ENCODE measurements at places on chromosomes 3 and 15.

DNA sequence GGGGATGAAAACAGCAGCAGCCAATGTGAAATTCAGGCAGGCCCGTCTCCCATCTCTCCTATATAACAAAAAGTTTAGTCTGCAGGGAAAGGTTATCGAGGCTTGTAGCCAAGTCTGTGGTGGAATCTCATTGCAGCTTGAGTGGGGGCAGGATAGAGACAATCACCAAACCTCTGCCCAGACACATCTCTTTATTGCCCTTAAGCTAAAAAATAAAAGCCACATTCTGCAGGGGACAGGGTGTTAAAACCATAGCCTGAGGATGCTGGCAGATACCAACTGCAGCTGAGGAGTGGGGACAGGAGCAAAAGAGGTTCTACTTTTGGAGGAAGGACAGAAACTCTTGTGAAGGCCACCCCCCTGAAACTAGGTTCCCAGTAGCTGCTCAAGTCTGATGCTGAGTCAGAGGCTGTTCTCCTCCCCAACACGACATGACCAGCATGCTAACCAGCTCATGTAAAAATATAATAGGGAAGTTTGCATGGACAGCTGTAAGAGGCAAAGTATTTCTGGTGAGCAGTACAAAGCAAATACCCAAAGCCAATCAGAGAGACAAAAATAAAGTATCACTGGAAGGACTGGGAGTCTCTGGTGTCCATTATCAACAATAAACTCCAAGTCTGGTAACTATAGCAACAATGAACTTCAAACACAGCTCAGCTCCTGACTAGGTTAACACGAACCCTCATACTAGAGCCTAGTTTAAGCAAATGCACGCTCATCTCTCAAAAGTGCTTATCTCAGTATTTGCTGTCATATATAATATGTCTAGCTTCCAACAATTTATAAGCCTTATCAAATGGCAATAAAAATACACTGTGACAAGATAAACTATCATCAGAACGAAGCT lies 362.2 kb upstream of the SLCO3A1 start:
- no peak for DNase-seq
- no peaks in the 10 kb centered on the region for H3K36me3 ChIP-seq

DNA sequence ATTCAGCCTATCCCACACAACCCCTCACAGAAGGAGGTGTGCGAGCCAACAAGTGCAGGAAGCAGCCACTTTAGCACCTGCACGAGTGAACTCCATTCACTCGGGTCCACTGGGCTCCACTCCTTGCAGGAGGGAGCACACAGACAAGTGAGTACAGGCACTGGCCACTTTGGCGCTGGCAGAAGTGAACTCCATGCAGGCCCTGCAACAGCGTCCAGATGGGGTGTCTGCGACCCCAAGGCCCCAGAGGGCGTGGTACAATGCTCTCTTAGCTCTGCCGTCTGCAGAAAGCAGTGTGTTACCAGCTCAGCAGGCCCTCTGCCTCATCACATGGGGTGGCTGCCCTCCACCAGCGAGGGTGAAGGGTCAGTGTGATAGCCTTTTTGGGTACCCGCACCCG lies 388.0 kb upstream of the CNTN4 start:
- no peak for DNase-seq
- no peaks in the 10 kb centered on the region for H3K36me3 ChIP-seq
- no peaks in the 10 kb centered on the region for H3K4me1 ChIP-seq
- H3K4me3 ChIP-seq, result no peak overlapping the region
- no peak overlapping the region for H3K27ac ChIP-seq
- no peaks in the 10 kb centered on the region for H3K27me3 ChIP-seq

GRCh38 chr15:52466716-52467115 lies 62.0 kb downstream of the MYO5A start:
- no peak overlapping the region for H3K27ac ChIP-seq
- H3K4me3 ChIP-seq, result no peak overlapping the region
- H3K4me1 ChIP-seq, result no peaks in the 10 kb centered on the region
- H3K36me3 ChIP-seq, result no peaks in the 10 kb centered on the region

- H3K4me3 ChIP-seq, result no peak overlapping the region
- no peaks in the 10 kb centered on the region for H3K4me1 ChIP-seq
- no peak for DNase-seq
Measured at GRCh38 chr3:169083163-169083562, 580.3 kb downstream of the MECOM start.

- H3K27ac ChIP-seq, result peak overlapping the region; percentile 82
- peaks cover 69% of the 10 kb centered on the region for H3K4me1 ChIP-seq
- DNase-seq, result no peak
- H3K36me3 ChIP-seq, result no peaks in the 10 kb centered on the region
- no peak overlapping the region for H3K4me3 ChIP-seq
Measured at GRCh38 chr3:159786489-159787177, 202.0 kb upstream of the IL12A start.

- H3K27me3 ChIP-seq, result no peaks in the 10 kb centered on the region
- H3K27ac ChIP-seq, result no peak overlapping the region
- no peaks in the 10 kb centered on the region for H3K4me1 ChIP-seq
- no peaks in the 10 kb centered on the region for H3K36me3 ChIP-seq
- H3K4me3 ChIP-seq, result no peak overlapping the region
Measured at GRCh38 chr15:45094358-45094730, 19.6 kb downstream of the DUOX2 start.

GRCh38 chr3:108662142-108662738 lies 72.7 kb downstream of the DZIP3 start:
- no peak overlapping the region for H3K27ac ChIP-seq
- no peak for DNase-seq
- H3K27me3 ChIP-seq, result no peaks in the 10 kb centered on the region
- H3K36me3 ChIP-seq, result no peaks in the 10 kb centered on the region
- H3K4me3 ChIP-seq, result no peak overlapping the region

GRCh38 chr3:46405301-46406019 lies 1.4 kb downstream of the CCR5AS start:
- no peaks in the 10 kb centered on the region for H3K4me1 ChIP-seq
- no peak overlapping the region for H3K4me3 ChIP-seq
- H3K27me3 ChIP-seq, result no peaks in the 10 kb centered on the region
- H3K27ac ChIP-seq, result peak overlapping the region; percentile 70
- no peaks in the 10 kb centered on the region for H3K36me3 ChIP-seq

GRCh38 chr3:68880632-68881031 lies 51.7 kb downstream of the TAFA4 start:
- no peaks in the 10 kb centered on the region for H3K4me1 ChIP-seq
- no peak overlapping the region for H3K4me3 ChIP-seq
- peak; percentile 70 for DNase-seq

DNA sequence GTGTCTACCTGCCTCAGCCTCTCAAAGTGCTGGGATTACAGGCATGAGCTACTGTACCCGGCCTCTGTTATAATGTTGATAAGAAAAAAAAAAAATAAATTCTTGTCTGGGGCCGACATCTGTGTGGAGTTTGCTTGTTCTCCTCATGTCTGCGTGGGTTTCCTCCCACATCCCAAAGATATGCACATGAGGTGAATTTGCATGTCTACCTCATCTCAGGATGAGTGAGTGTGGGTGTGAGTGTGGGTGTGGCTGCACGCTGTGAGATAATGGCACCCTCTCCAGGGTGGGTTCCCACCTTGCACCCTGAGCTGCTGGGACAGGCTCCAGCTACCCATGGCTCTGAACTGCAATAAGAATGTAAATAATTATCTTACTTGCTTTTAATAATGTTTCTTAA lies 25.9 kb upstream of the UACA start:
- no peaks in the 10 kb centered on the region for H3K27me3 ChIP-seq
- H3K36me3 ChIP-seq, result no peaks in the 10 kb centered on the region
- H3K27ac ChIP-seq, result no peak overlapping the region
- no peak overlapping the region for H3K4me3 ChIP-seq
- DNase-seq, result no peak

GRCh38 chr3:148816981-148817525 lies 10.6 kb upstream of the CPB1 start:
- no peak overlapping the region for H3K4me3 ChIP-seq
- H3K27ac ChIP-seq, result no peak overlapping the region
- no peaks in the 10 kb centered on the region for H3K36me3 ChIP-seq
- H3K4me1 ChIP-seq, result no peaks in the 10 kb centered on the region

DNA sequence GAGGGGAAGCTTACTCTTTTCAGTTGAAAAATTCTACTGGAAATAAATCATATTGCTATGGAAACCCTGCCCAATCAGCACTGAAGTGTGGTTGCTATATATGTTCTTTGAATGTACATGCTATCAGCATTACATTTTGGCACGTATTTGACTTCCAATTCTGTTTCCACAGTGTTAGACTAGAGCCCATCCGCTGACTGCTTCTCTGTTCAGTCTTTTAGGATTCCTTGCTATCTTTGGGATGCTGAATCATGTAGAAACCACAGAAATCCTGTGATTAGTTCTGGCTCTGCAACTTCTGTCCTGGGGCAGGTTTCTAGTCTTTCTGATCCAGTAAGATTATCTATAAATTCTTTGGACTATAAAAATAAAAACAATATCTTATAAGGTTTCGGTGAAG lies 128.2 kb upstream of the SLC7A14 start:
- H3K4me1 ChIP-seq, result no peaks in the 10 kb centered on the region
- no peaks in the 10 kb centered on the region for H3K27me3 ChIP-seq
- no peak for DNase-seq
- H3K27ac ChIP-seq, result no peak overlapping the region
- H3K4me3 ChIP-seq, result no peak overlapping the region

DNA sequence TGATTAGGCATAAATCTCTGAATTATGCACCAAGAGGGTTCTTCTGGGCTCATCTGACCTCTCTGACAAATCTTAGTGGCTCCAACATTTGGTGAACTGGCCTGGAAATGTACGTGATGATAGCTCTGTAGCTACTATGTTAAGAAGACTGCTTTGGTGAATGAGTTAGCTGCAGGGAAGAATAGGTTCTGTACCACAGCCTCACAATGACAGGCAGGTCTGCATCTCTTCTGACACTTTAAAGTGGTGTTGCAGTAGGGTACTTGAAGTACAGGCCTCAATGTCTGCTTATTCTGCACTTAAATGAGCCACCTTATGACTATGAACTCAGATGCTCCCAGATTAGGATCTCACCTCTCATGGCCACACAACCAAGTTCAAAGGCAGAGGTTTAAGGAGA lies 7.0 kb downstream of the FGF7 start:
- peak overlapping the region; percentile 78 for H3K27ac ChIP-seq
- DNase-seq, result no peak
- no peak overlapping the region for H3K4me3 ChIP-seq

GRCh38 chr3:151625086-151625485 lies 108.6 kb upstream of the AADACL2 start:
- H3K27me3 ChIP-seq, result no peaks in the 10 kb centered on the region
- H3K4me1 ChIP-seq, result no peaks in the 10 kb centered on the region
- no peak for DNase-seq

GRCh38 chr3:66139415-66139814 lies 81.4 kb upstream of the SLC25A26 start:
- DNase-seq, result no peak
- H3K4me1 ChIP-seq, result no peaks in the 10 kb centered on the region
- H3K27ac ChIP-seq, result no peak overlapping the region
- no peak overlapping the region for H3K4me3 ChIP-seq
- H3K27me3 ChIP-seq, result no peaks in the 10 kb centered on the region

- peaks cover 6% of the 10 kb centered on the region for H3K4me1 ChIP-seq
- no peak overlapping the region for H3K27ac ChIP-seq
- no peak for DNase-seq
- H3K4me3 ChIP-seq, result no peak overlapping the region
- H3K27me3 ChIP-seq, result no peaks in the 10 kb centered on the region
Measured at GRCh38 chr15:64904189-64904588, 7.5 kb upstream of the ANKDD1A start.

DNA sequence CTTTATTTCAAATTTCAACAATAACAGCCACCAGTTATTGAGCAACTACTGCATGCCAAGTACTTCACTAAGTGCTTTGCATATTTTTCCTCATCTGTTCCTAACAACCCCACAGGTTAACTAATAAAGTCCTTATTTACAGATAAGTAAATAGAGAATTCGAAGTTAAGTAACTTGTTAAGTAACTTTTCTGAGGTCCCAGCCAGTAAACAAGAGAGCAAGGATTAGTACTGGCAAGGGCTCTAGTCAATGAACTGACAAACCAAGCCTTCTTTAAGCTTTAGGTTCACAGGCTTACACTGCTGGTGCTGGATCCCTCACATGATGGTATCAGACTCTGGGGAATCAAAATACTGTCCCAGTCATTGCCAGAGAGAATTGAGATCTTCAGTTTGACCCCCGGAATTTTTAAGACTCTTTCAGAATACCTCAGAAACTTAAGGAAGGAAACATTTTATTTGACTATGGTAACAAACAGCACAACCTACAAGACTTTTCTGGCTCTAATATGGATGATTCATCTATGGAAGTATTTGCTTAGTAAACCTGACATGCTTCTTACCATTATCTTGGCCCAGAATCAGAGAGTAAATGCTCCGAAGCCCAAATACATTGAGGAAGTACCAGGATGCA lies 16.5 kb downstream of the EMC3 start:
- peaks cover 95% of the 10 kb centered on the region for H3K36me3 ChIP-seq
- H3K27ac ChIP-seq, result peak overlapping the region; percentile 54
- no peak for DNase-seq
- H3K4me1 ChIP-seq, result no peaks in the 10 kb centered on the region

DNA sequence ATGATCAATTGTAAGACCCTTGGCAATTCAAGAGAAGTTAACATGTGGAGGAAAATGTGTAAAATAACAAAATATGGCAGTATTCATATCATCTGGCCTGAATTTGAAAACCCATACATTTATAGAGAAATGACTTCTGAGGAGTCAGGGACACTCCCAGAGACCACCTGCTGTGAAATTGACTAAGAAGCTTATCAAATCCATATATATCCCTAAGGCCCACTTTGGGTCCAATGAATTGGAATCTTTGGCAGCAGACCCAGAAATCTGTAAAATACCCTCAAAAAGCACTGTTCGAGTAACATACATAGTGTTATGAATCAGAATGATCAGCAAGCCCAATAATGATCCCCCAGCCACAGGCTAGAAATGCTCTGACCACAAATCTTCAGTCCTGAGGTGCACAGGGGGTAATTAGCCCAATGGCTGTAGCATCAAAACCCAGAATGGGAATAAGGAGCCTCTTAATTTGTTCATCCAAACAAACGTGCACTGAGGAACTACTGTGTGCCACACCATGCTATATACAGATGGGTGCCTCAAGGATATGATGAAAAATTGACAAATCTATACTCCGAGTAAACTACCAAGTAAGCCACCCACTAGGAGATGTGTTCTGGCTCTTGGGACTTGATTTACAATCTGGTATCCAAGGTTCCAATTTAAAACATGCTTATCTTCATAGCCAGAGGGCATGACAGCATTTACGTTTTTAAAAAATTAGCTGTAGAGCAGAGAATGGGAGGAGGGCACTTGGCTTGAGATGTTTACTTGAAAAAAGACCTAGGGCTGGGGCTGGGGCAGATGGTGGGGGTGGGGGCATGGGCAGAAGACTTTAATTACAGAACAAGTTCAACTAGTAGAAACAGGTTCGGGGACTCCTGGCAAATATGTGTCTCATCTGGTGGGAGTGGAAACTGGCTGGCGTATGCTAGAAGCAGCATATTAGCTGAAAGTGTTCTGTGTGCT lies 9.1 kb upstream of the ARHGEF3 start:
- no peaks in the 10 kb centered on the region for H3K27me3 ChIP-seq
- H3K4me1 ChIP-seq, result peaks cover 37% of the 10 kb centered on the region
- H3K36me3 ChIP-seq, result no peaks in the 10 kb centered on the region
- no peak for DNase-seq
- H3K4me3 ChIP-seq, result no peak overlapping the region
- peak overlapping the region; percentile 5 for H3K27ac ChIP-seq

- H3K36me3 ChIP-seq, result no peaks in the 10 kb centered on the region
- no peak overlapping the region for H3K4me3 ChIP-seq
- no peaks in the 10 kb centered on the region for H3K4me1 ChIP-seq
- no peak for DNase-seq
Measured at GRCh38 chr15:98537516-98538060, 110.8 kb upstream of the IGF1R start.

Measured in sigmoid colon (tissue), 7 donors.